ENCODE measurements at places on chromosomes 13 and 19.
A peak's percentile ranks its signal among the peaks of the same experiment; 100 is the strongest.

GRCh38 chr13:76216729-76217128 lies 580.6 kb downstream of the LMO7 start:
- DNase-seq: no peak

DNA sequence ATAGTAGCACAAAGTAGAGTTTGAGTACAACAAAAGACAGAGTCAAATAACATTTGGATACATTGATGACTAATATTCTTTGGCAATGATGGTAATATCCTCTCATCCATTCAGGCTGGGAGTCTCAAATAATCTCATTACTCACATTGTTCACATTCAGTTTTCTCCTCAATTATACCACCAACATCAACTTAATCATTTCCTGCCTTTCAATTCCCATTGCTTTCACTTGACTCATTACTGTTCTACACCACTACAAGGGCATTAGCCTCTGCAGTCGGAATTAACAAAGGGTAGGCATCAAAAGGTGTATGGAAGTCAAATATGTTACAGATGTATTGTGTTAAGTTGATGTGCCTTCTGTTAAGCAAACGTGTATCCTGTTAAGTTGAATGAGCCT lies 518.4 kb upstream of the SLITRK1 start:
- DNase-seq: no peak

- DNase-seq: no peak
Measured at GRCh38 chr13:20826843-20827560, 53.2 kb upstream of the EEF1AKMT1 start.

- no peak for DNase-seq
Measured at GRCh38 chr13:111542530-111543341, 222.3 kb downstream of the TEX29 start.

DNA sequence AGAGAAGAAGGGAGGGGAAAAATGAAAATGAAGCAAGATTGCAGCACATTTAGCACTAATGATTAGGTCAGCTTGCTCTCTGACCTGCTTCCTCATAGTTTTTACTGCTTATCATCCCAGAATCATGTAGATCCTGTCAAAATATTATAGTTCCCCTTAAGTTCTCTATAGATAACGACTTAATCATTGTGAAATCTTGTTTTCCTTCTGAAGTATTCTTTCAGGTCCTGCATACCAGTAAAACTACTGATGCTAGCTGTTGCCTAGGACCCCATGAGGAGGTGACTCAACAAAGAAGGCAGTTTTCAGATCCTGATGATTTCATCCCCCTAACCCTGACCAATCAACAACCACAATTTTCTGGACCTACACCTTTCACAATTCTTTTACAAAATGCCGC lies 1131.7 kb downstream of the SLITRK5 start:
- DNase-seq: no peak

DNA sequence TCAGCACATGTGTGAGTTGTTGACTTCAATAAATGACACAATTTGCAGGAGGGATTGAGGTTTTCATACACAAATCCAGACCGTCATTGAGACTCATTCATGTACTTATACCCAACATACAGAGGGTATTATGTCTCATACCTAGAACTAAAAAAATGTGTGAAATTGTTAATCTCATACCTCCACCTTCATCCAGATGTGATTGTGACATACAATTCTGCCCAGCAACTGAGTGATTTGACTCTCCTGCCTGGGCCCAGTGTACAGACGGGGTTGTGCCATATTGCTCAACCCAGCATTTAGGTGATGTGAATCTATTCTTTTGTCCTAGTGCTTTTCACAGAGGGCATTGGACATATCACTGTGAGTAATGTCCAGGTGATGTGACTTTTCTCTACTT lies 12.6 kb upstream of the ZNF681 start:
- no peak for DNase-seq

DNA sequence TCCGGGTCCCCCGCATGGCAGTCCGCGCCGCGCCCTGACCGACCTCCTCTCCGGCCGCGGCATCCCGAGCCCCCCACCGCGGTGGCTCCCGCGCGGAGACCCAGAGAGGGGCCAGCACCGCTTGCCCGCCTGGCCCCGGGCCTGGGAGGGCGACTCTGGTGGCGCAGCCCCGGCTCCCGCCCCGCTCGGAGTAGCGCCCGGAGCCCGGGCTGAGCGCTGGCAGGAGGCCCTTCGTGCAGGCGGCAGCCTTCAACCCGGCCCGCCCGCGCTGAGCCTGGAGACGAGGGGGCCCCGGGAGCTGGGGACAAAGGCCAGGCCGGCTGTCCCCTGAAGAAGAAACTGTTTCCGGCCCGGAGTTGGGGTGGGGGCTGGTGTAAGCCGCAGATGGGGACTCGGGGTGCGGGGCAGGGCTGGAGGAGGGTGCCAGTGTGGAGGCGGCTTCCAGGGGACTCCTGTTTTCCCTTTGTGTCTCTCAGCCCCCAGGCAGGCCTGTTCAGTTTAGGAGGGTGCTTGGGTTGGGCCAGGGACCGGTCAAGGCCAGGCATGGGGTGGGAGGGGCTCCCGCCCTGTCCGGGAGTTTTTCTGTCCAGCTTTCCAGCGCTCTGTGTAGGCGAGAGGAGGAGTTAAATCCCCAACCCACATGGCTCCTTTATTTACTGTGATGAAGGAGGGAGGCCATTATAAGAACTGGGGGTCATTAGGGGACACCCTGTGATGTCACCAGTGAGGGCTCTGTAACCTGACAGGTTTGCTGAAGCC lies 935 bp downstream of the LRP3 start:
- DNase-seq: peak; percentile 75

- peak; percentile 44 for DNase-seq
Measured at GRCh38 chr19:35041548-35042055, at the start of gene HPN. Gene HPN (plus strand): TSS chr19:35041721. CDS start chr19:35042507, 786 bp downstream.

DNA sequence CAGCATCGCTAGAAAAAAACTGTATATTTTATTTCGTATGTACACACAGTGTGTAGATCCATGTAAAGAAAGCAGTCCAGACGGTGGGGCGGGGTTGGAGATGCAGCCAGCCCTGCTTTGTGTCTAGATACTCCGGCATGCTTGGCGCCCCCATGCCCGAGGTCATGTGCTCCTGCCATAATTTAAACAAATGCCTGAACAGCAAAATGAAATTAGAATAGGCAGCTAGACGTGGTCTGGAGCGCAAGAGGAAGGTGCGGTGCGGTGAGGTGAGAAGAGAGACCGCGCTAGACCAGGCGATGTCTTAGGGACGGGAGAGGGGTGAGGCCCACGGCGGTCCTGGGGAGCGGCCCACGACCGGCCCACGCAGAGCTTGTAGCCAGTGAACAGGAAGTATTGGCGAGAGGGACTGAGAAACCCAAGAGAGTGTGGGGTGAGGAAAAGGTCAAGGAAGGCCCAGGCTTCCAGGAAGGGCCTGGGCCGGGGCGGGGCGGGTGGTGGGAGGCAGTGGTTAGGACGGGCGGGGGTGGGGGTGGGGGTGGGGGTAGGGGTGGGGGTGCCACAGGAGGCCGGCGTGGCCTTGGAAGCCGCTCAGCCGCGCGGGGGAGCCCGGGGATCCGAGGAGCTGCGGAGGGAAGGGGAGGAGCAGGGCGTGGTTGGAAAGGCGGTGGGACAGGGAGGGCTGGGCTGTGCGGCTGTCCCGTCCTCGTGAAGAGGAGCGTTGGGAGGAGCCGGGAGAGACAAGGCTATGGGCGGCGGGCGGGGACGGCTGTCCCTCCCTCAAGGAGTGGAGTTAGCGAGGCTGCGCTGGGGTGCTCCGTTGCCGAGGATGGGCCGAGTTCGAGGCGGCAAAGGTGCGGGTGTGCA lies 254.7 kb upstream of the SGCG start:
- peak; percentile 74 for DNase-seq

DNA sequence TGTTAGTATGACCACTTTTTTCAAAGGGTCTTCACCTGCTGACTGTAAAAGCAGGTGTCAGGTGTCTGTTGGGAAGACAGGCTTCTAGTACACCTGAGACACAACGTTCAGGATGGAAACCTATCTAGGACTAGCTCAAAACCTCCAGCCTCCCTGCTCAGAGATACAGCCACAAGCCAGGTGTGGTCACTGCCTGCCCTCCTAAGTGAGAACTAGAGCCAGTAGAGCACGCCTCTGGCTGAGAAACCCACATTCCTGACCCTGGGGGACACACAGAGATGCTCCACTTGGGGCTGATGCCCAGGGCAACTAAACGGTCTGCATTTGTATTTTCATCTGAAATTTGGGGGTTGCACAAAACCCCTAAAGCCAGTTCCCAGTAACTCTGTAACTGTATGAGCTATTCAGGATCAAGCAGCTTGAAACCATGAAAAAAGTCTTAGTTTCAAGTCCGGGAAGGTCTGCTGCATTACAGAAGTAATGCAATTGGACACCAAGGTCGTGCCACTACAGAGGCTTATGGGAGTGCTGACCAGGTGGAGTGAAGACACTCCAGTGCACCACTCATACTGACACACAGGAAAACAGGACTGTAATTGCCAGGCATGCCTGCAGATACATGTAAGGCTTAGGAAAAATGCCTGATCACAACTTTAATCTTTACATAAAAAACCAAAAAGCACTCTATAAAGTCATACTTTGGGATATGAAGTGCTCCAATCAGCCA lies 27.8 kb downstream of the ANKRD10 start:
- DNase-seq: no peak

DNA sequence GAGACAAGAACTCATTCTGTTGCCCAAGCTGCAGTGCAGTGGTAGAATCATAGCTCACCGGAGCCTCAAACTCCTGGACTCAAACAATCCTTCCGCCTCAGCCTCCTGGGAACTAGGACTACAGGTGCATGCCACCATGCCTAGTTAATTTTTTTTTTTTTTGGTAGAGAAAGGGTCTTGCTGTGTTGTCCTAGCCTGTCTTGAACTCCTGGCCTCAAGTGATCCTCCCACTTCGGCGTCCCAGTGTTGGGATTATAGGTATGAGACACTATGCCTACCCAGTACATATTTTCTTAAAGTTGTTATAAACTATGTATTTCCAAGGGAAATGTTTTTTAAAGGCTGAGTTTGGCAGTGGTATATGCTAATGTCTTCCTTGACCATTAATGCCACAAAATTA lies 412.6 kb downstream of the KLF12 start:
- no peak for DNase-seq

- no peak for DNase-seq
Measured at GRCh38 chr13:95033890-95034289, 267.4 kb downstream of the ABCC4 start.

GRCh38 chr13:22926748-22927400 lies 253.9 kb upstream of the SGCG start:
- DNase-seq: peak; percentile 77

DNA sequence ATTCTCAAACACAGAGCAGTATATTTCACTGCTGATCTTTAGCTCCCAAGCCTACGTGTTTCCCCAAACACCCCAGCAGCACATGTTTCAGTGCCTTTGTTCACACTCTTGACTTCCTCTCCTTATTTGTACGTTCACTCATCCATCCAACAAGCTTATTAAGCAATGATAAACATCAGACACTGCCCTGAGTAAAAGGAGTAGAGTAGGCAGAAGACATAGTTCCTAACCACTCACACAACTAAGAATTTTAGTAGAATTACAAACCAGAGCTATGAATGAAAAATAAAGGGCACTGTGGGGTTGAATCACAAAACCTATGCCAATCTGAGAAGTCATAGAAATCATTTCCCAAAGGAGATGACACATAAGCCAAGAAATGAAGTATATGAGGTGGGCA lies 213.5 kb downstream of the DIAPH3 start:
- no peak for DNase-seq

DNA sequence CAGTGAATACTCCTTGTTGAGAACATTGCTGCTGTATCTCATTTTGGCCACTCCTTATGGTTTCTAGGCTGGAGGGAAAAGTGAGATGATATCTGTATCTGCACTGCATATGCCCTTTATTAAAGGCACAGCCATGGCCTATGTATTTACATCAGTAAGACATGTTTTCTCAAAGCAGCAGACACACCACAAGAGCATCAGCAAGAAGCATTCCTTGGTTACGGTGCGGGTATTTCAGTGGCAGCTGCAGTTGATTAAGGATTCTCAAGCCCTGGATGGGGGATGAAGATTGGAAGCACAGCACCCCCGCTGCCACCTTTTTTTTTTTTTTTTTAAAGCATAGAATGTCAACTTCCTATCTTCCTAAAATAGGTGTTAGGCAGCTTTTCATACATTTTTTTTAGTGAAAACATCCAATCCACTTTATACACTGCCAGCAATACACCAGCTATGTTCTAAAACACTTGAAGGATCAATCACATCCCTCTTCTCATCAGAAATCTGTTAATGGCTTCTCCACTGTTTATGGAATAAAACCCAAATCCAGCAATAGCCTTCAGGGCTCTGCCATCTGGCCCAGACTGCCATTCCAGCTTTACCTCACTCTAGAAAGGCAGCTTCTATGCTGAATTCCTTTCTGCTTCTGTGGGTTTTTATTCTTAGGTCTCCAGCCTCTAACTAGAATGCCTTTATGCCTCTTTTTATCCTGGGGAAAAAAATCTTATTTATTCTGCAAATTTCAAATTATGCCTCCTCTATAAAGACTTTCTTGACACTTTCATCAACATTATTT lies 331.0 kb downstream of the DNAJC15 start:
- DNase-seq: no peak

DNA sequence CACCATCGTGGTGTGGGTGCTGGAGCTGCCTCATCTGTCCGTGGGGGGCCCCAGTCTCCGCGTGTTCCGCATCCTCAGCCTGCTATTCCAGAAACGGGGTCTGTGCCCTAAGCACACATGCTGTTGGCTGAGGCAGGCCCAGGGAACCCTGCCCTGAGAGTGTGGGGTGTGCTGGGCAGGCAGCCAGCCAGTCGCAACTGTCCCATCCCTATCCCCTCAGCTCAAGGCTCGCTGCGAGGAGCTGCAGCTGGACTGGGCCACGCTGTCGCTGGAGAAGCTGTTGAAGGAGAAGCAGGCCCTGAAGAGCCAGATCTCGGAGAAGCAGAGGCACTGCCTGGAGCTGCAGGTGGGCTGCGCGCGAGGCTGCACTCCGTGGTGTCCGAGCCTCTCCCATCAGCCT lies 21.9 kb downstream of the PLEKHJ1 start:
- DNase-seq: no peak

- DNase-seq: no peak
Measured at GRCh38 chr19:9352505-9352904, 10.3 kb upstream of the ZNF177 start.

DNA sequence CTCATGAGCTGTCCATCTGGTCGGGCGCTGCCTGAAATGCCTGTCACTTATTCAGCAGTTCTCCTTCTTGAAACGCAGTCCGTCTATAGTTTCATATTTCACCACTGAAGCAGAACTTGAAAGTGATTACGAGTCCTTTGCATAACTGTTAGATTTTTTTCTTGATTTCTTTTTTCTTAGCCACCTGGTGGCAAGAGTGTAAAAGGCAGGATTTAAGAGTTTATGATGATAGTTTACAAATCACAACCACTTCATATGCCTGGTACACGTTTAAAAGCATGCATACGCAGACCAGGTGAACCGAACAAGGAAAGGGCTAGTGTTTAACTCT lies 45.8 kb downstream of the GGACT start:
- DNase-seq: no peak

GRCh38 chr19:7265963-7266362 lies 28.3 kb downstream of the INSR start:
- DNase-seq: no peak

- no peak for DNase-seq
Measured at GRCh38 chr19:398719-399118, 10.2 kb downstream of the C2CD4C start.

All from right kidney (tissue), 9 donors.